ENCODE measurements at places on chromosomes 6 and 20.

DNA sequence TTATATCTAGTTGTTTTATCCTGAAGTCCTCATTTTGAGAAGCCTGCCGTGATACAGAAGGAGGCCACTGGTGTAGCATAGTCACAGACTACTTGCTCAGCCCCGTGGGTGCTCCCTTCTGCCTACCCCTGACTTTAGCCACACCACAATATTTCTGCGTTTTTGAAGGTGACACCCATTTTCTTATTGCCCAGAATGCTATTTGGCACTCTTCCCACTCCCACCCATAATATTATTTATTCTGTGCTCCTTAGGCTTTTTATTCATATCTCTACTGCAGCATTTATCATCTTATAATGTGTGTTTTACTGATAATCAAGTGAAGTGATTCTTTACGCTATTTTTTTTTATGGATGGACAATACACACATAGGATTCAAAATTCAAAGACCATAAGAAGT is 107.3 kb downstream of the OR2B2 start:
- DNase-seq = no peak

DNA sequence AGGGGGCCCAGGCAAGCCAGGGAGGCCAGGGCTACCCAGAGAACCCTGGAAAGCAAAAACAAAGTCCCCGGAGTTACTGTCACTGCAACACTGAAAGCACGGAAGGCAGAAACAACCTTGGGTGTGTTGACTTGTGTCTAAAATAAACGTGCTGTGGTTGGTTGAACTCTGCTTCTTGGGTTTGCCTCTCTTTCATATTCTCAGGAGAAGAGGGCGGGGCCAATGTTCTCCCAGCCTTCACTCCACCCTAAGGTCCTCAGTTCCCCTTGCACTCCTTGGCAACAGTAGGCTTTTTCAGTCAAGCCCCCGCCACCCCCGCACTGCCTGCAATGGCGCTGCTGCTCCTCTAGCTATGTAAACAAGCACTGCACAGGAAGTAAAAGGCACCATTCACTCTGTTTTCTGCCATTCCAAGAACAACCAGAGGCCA is 60.9 kb downstream of the COL9A1 start:
- DNase-seq = no peak

DNA sequence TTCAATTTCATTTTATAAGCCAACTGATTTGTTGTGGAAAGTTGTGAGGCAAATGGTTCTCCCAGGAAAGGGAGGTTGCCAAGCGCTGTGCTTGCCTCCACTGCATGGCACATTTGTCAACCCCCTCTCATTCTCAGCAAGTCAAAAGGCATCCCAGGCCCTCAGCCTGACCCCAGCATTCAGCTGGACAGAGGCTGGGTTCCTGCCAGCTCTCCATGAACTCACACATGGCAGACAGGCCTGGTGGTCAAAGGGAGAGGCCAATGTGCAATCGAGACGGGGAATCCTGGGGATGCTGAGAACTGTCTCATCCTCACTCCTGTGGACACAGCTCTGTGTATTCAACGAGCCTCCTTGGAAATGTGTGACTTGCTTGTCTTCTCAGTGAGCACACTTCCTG is 106.0 kb upstream of the CDH4 start:
- DNase-seq = no peak

DNA sequence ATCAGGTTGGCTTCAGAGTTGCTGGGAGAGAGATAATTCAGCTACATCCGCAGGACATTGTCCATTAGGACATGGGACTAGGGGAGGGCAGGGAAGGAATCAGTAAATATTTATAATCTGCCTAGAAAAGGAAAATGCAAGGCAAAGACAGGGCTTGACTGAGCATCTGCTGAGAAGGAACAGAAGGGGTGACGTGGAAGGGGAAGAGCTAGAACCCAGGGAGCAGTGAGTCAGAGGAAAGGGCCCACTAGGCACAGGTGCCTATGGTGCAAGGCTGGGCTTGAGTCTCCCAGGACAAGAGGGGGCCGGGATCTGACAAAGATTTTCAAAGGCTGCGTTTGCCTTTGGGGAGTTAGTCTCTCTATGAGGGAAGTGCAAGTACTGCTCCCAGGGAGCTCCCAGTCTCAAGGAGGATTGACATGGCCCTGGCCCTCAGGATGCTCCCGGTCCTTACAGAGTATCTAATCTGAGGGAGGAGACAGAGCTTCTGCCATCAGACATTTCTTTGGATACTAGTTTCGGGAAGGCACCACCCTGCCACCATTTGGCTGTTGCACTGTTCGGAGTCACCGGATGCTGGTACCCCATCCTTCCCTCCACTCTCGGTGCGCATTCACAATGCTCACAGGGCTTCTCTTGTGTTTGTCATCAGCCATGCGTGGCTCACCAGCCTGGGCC is 21.9 kb downstream of the VEGFA start:
- DNase-seq = no peak

GRCh38 chr6:160477901-160478300 is 129.7 kb downstream of the SLC22A3 start:
- peak; percentile 74 for DNase-seq

- no peak for DNase-seq
Measured at GRCh38 chr20:6074145-6074561, 20.3 kb upstream of the LRRN4 start.

- no peak for DNase-seq
Measured at GRCh38 chr20:57711826-57712225, 2.0 kb upstream of the PMEPA1 start.

GRCh38 chr20:50425076-50425475 is 85.1 kb upstream of the PTPN1 start:
- DNase-seq = no peak

DNA sequence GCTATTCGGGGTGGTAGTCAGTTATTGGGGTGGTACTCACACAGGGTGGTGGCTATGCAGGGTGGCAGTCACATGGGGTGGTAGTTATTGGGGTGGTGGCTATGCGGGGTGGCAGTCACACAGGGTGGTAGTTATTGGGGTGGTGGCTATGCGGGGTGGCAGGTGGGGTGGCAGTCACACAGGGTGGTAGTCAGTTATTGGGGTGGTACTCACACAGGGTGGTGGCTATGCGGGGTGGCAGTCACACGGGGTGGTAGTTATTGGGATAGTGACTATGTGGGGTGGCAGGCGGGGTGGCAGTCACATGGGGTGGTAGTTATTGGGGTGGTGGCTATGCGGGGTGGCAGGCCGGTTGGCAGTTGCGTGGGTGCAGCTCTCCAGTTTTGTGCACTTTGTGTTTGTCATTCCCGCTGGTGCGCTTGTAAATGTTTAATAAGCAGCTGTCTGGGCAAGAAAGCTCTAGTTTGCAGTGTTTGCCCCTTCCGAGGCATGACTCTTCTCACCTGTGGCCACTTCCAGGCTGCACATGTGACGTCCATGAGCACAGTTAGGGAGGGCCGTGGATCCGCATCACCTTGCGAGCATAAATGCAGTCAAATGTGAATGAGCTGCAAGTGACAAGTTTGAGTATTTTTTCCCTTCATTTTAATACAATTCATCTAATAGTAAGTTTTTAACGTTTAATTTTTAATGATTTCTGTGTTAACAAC is 219.0 kb upstream of the CST7 start:
- DNase-seq = no peak

GRCh38 chr6:48071833-48072232 is 39.2 kb downstream of the PTCHD4 start:
- DNase-seq = no peak

DNA sequence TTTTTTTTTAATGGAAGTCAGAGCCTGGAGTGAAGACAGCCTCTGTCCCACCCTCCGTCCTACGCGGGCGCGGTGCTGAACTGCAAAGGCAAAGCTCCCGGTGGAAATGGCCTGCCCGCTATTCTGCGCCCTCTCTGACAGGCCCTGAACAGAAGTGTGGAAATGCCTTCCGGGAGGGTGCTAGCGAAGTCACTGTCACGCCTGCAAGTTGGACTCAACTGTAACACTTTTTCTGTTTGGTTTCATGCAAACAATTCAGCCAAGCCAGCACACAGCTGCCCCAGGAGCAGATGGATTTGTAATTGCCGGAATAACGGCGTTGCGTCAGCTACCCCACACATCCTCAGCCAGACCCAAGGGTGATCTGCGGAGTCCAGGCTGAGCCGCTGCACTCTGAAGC is 107.6 kb downstream of the PSMB1 start:
- no peak for DNase-seq

GRCh38 chr6:139187489-139187888 is 52.6 kb downstream of the HECA start:
- DNase-seq = no peak

DNA sequence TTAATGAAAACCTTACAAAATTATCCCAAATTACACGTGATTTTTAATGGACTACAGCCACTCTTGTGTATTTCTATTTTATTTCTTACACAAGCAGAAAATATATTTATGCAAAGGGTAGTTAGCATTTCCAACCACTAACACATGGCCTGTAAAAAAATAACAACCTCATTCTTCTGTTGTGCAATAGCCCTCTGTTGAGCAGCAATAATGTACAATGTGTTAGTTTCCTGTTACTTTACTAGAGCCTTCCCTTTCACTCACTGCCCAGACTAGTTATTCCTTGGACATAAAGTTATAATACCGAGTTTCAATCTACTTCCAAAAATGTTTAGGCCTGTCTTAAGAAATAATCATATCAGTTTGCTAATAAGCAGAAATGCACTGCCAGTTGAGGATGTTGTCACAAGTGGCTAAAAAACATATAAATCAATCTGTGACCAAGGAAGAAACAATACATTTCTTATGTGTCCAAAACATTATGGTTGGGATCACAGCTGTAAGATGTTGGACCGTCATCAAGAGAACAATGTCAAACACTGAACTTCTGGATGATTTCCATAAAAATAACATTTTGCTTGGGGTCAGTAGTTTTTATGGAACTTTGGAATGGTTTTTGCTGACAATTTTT is 73.6 kb upstream of the RNF146 start:
- peak; percentile 83 for DNase-seq

- DNase-seq = no peak
Measured at GRCh38 chr6:437037-437392, 45.5 kb downstream of the IRF4 start.

DNA sequence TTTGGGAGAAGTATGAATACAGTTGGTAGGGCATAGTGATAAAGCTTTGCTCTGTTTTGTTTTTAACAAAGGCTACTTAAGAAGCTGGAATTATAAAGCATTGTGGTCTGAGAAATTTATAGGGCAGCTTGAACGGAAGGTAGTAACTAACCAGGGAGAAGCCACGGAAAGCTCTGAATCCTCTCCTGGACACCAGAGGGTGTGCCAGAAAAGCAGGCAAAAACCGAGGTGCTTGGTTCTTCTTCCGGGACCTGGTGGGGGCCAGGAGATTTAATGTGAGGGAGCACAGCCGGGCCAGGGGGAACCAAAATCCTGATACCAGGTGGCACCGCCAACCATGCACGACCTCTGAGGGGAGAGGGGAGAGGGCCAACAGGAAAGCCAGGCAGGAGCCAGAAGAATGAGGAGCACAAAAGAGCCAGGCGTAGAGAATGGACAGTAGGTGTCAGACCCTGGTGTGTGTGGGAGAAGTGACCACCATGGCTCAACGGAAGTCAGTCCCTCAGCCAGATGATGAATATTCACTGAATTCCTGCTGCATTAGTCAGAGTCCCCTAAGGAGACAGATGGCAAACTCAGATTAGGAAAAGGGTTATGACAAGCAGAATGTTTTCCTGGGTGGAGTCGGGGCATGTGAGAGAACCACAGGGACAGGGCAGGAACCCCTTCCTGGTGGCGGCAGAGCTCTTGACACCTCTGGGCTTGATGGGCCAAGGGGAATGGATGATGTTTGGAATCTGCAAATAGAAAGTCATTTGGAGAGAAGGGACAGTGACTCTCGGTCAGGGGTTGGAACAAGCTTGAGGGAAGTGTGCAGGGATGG is 262.3 kb downstream of the ZNF217 start:
- peak; percentile 31 for DNase-seq
